ENCODE measurements at places on chromosomes 3 and 15.

GRCh38 chr3:69651765-69652164 is 87.5 kb upstream of the MITF start:
- DNase-seq, result no peak

DNA sequence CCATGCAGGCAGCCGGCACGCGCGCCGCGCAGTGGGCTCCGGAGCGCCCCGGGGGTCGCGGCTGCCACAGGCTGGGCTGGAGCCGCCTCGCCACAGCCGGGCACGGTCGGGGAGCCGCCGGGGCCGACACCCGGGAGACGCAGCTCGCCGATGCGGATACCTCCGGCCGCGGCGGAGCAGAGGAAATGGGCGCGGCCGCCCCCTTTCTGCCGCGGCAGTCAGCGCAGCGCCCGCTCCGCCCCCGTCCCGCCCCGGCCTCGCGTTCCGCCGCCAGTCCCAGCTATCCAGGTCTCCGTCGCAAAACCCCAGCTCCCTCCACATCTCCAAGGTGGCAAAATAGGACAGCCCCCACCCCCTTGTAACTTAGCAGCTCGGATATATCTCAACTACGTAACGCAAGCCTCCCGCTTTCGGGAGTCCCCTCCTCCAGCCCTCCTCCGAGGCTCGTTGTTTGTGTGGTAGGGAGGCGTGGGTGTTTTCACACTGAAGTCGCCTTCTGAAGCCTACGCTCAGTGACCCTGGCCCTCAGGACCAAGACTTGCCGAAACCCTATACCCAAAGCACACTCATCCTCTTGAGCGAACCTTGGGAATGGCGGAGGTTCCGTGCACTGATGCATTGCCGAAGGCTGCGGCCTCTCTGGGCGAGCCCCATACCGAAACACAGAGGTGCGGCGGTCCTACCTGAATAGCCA is at the start of gene SH3BP5:
SH3BP5 (minus strand) TSS at position 182 of the 694 bp plus-strand sequence; CDS start at position 4, 178 bp downstream.
- DNase-seq, result no peak

- DNase-seq, result no peak
Measured at GRCh38 chr3:45631486-45631885, 36.9 kb downstream of the LIMD1 start.

DNA sequence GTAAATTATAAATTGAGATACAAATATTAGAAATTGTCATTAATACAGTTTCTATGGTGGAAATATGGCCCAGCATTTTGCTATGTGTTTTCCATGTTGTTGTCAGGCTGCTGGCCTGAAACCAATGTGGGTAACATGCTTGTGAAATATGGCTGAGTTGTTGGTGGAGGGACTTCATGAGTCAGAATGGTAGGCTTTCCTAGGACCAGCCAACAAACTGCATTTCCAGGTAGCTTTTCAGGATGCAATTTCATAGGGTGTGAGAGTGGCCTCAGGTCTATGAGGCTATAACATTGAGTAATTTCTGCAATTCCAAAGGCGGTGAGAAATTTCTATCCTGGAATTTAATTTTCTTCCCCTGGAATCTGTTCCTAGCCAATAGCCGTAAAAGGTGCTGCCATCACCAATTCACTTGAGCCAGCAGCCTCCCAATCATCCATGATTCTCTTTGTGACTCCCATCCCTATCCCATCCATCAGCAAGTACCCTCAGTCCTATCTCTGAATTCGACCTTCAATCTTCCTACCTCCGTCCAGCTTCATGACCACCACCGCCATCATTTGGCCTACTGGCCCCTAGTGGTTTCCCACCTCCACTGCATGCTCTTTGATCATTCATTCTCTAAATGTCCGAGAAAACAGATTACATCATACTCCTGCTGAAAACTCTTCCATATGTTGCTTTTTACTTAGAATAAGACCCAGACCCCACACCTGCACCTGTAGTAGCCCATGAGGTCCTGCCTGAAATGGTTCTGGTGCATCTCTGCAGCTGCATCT is 276.6 kb upstream of the CFAP20DC start:
- no peak for DNase-seq

GRCh38 chr3:192038726-192039125 is 577.8 kb downstream of the PYDC2 start:
- DNase-seq, result no peak
